Activated T-cell treated with anti-CD3 and anti-CD28 coated beads for 48 hours (primary cell): ENCODE measurements at places on chromosomes 5 and 9.
A peak's percentile ranks its signal among the peaks of the same experiment; 100 is the strongest.

- no peak for DNase-seq
These were observed 1200.6 kb downstream of the PTPRD start for GRCh38 chr9:9412241-9412640.

DNA sequence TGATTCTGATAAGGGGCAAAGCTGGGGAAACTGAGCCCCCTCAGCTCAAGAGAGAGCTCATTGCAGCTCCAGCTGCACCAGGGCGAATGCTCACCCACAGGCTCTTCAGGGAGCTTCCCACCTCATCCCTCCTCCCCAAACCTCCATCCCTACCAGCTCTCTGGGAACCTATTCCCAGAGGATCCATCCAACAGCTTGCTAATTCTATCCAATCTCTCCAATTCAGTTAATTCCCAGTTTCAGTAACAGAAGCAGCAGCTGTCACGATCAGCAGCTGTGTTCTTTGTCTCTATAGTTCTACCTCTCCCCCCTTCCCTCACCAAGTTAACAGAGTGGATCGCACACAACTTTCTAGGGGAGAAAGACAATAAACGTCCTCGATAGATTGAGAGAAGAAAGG, 135.5 kb upstream of the EFNA5 start:
- DNase-seq, result no peak

DNA sequence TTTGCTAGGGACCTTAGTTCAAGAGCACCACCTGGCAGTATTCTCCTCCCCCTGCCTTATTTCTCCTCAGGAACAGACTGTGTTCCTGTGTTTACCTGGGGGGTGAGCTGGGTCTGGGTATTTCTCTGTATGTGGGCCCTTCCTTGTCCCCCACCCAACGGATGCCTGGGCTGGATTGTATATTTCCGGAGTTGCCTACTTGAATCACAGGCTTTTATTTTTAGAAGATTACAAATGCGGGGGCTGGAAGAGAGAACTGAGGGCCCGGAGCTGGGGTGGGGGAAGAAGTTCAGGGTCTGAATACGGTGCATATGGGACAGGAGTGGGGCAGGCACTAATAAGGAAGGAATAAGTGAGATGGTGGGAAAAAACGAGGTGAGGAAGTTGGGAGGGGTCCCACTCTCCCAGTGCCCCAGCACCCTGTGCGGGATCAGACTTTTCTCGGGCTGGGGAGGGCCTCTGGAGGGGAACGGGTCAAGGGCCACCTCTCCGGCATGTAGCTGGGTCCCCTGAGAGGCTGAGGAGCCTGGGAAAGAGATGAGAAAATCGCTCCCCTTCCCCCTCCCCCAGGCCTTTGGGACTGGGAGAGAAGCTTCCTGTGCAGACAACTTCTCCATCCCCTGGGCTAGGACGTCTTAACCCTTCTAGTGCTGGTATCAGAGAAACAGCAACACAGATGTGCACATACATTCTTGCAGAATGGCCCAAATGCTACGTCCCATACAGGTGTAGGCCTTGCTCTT, 42.1 kb downstream of the PCDH1 start:
- DNase-seq, result no peak

- peak; percentile 44 for DNase-seq
These were observed at the start of gene CCNI2 for GRCh38 chr5:132746954-132747615. Gene CCNI2, plus strand, starts transcription at chr5:132747426. Its CDS starts 70 bp downstream, at chr5:132747496.

DNA sequence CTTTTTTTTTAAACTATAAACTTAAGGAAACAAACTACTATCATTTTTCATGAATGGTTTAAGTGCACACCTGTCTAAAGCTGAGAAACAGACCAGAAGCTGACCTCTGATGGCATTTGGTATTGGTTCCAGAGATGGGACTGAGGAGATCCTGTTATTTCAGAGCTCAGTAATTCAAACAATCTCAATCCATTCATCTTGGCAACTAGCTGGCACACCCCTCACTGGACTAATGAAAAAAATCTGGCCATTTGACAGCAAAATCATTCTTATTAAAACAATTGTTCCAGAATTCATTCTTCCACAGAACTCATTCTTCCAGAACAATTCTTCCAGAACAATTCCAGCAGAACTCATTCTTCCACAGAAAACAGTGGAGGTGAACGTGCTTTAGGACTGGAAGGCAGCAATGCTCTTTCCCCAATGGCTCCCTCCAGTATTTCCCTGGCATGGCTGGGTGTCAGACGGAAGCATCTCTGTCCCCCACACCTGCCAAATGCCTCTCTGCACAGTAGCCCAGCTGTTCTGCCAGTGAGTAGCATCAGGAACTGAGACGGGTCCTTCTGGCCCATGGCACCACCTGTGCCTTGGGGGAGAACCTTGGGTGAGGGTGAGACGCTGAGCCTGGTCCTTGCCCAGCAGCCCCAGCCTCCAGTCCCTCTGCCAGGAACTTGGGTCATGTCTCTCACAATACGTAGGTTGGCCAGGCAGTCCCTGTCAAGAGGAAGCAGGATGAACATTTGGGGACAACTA, 87.5 kb upstream of the EQTN start:
- DNase-seq, result no peak

- no peak for DNase-seq
These were observed 80.3 kb downstream of the CDO1 start for GRCh38 chr5:115736004-115736689.

DNA sequence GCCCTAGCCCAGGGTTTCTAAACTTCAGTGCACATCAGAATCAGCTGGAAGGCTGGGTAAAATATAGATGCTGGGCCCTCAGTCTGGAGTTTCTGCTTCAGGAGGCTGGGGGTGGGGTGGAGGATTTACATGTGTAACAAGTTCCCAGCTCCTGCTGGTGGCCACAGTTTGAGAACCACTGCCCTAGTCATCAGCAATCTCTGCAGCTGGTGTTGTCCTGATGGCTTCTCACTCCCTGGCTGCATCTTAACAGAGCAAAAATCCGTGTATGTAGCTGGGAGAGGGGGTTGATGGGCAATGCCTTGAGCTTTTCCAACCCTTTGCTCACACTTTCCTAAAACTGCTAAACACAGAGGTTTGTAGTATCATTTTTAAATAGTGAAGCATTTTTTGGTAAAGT, 186.0 kb upstream of the KLF9 start:
- no peak for DNase-seq

- DNase-seq, result peak; percentile 76
These were observed at the start of gene ABL1 for GRCh38 chr9:130834371-130835336. Gene ABL1, plus strand, starts transcription at chr9:130835254. Its CDS starts 193 bp downstream, at chr9:130835447.

DNA sequence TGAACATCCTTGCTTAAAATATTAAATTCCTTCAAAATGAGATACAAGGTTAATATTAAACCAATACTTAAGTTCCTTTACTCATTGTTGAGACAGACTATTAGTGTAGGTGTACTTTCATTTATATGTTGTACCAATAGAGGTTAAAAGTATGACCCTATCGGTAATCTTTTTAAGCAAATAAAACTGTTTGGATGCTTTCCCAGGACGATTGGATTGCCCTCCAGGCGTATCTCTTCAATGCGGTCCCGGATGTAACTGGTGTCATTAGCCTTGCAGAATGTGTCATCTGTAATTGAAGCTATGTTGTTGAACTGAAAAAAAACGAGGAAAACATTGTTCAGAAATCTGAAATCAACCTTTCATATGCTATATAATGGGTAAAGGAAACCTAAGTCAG, 18.9 kb downstream of the OGN start:
- DNase-seq, result no peak

GRCh38 chr5:138903130-138903775, 28.1 kb upstream of the LRRTM2 start:
- DNase-seq, result no peak

- DNase-seq, result no peak
These were observed 439.2 kb downstream of the NTRK2 start for GRCh38 chr9:85108746-85109145.

GRCh38 chr9:132409828-132410528, at the start of gene CFAP77:
Gene CFAP77, plus strand, starts transcription at chr9:132410211. Its CDS starts 61 bp downstream, at chr9:132410272.
- peak; percentile 34 for DNase-seq

DNA sequence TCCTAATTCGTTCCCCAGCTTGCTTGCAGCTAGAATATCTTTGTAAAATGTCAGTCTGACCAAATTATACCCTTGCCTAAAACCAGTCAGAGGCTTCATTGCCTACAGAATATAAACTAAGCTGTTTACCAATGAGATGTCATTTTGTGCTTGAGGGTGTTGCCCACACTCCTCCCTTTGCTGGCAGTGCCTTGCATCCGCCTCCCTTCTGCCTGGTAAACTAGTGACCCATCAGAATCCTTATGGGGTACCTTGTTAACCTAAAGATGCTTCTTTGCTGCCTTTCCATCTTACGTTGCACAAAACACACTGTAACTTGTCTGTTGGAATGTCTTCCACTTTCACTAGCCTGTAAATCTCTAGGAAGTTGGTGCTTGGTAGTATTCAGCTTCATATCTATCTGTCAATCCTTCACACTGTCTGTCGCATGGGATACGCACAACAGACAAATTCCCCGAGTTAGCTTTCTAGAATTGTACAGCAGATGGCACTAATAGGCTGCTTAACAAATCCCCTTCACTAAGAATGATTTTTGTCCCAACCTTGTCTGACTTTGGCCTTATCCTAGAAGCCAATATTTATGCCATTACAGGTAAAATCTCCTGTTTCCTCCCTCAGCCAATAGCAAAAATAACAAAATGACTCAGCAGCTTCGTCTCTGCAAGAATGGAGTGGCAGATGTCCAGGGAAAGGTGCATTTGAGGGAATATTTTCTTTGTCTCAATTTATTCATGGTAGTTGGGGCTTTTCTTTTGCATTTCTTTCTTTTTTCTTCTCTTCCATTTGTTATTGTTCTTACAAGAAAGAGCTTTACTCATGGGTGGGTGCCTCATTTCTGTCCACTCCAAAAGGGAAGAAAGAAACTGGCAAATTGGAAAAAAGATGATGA, 3.0 kb downstream of the NUDT2 start:
- DNase-seq, result no peak

GRCh38 chr9:105432247-105432842, 15.5 kb upstream of the FSD1L start:
- no peak for DNase-seq

- DNase-seq, result peak; percentile 29
These were observed 577 bp downstream of the TUT7 start for GRCh38 chr9:86353655-86354010.

DNA sequence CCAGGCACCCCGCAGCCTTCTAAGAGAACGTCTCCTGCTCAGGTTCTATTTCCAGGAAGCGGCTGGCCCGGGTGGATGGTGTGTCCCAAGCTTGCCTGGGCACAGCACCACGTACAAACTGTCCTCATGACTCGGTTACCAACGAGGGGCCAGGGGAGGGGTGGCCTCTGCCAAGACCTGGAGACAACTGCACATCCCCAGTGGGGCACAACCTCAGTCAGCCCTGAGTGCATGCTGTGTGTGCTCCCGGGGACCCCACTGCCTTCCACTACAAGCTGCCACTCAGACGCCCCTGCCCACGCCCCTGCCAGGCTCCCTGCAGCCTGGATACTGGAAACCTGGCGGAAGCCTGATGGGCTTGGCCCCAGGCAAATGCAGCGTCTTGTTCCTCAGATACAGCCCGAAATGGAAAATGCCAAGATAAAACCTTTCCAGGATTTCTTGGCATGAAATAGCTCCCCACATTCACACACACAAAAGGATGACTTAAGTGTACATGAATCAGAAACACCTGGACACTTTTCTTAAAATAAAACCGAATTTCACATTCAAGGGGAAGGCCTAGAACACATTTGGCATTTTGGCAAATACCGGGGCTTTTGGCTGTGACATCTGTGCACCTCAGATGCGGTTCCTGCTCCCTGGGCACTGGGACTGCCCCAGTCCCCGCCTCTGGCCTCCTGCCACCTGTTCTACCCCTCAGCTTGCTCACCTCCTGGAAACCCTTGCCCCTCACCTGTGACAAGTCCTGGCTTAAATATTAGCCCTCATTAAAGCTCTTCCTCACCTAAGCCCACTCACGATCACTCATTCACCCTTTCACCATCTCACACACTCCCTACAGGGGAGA, 62.5 kb downstream of the COL23A1 start:
- no peak for DNase-seq

DNA sequence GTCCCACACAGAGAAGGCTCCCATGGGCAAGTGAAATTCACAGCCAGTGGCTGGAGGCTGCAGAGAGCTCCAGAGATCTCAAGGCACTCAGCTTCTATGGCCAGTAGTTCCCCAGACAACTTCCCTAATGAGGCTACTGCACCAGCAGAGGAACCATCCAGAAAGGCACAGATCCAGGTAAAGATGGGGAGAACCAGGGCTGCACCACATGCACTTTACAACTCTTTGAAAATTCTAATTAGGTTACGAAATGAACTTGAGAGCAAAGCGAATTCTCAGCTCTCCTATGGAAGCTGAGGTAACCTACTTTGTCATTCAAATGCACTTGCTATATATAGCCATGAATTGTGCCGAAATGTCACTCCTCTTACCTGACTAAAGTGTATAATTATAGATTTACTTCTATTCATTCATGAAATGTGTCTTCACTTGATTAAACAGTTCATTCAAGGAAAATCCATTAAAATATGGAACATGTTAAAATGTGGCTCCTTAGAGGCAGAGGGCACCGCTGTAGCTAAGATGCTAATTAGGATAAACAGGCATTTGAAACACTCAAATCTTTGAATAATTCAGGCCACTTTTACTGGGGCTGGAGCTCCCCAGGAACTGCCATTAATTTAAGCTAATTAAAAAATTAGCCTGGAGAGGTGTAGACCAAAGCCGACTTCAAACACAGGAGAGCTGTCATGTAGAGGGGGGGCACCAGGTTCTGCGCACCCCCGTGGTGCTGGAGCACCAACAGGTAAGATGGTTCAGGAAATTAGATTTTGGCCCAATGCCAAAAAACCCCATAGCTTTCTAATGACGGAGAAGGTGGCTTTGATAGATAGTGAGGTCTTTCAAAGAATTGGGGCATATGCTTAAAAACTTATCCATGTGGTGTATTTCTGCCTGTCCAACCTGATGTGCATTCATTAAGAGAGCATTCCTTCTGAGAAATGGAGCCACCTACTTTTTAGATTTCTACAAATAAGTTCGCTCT, 204.1 kb downstream of the GABBR2 start:
- no peak for DNase-seq

- no peak for DNase-seq
These were observed 247.9 kb downstream of the DMRT2 start for GRCh38 chr9:1298046-1298445.

GRCh38 chr5:73751254-73751914, 125.4 kb downstream of the ARHGEF28 start:
- no peak for DNase-seq

DNA sequence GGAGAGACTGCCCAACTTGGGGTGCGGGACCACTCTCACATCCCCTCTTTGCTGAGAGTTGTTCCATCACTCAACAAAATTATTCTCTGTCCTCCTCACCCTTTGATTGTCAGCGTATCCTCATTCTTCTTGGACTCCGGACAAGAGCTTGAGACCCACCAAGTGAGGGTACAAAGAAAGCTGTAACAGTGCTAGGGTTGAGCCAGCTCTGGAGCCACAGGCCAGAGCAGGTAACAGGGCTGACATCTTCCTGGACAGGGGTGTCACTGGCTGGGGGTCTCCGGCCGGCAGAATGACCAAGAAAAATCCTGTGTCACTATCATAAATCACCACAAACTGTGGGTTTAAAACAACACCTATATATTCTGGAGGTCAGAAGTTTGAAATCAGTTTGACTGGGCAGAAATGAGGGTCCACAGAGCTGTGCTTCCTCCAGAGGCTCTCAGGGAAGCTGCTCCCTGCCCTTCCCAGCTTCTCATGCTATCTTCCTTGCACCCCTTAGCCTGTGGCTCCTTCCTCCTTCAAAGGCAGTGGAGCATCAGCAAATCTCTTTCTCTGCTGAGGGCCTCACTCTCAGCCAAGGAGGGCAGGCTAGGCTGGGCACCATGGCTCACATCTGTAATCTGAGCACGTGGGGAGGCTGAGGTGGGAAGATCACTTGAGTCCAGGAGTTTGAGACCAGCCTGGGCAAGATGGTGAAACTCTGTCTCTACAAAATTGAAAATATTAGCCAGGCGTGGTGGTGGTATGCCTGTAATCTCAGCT, 4.1 kb upstream of the BBLN start:
- DNase-seq, result no peak

- no peak for DNase-seq
These were observed 224.0 kb downstream of the NTRK2 start for GRCh38 chr9:84893419-84894128.
